Stimulated activated CD4-positive, alpha-beta T cell treated with anti-CD3 and anti-CD28 coated beads, Interleukin-2, amount 100 ng/mL, for 24 hours (primary cell): ENCODE measurements at places on chromosomes 7 and 10.

GRCh38 chr7:89927762-89928161, 226.5 kb upstream of the STEAP1 start:
- DNase-seq, result no peak

GRCh38 chr10:114767986-114768821, 53.4 kb upstream of the FHIP2A start:
- no peak for DNase-seq

- DNase-seq, result no peak
These were observed 656.6 kb downstream of the INHBA start for GRCh38 chr7:41046221-41046761.

GRCh38 chr10:79181698-79182521, 113.1 kb downstream of the ZMIZ1 start:
- no peak for DNase-seq

DNA sequence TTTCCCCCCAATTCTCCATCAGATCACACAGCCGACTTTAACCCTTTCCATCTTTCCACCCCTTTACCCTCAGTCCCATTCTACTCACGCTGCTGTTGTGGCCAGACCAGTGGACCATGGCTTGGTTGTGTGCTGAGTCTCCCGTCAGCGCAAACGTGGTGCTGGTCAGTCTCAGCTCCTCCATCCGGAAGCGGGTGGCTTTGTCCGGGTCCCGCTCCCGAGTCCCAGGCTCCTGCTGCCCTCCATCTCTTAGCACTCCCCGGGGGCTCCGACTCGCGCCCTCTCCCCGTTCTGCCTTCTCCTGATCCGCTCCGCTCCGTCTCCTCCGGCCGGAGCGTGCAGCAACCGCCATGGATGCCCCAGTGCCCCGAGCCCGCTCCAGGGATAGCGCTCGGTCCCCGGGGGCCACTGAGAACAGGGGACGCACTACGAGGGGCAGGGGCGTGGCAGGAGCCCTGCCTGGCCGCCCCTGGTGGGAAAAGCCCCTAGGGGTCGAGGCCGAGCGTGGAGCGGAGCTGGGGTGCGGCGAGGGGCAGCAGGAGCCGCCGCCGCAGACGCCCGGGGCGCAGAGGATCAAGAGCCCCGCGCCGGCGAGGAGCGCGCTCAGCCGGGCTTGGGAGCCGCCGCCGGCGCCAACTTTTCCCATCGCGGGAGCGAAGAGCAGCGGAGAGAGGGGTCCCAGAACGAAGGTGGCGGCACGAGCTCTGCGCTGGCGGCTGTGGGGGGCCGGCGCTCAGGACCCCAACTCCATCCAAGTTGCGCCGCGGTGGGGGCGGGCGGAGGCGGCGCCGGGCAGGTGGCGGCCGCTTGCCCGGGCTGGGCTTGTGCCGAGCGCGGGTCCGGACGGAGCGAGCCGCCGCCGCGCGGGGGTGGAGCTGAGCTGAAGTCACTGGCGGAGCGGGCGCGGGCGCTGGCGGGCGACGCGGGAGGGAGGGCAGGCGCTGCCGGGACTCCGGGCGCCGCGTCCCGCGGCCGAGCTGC, at the start of gene SORCS1:
SORCS1 (minus strand) TSS at position 826 of the 981 bp plus-strand sequence.
- no peak for DNase-seq

- no peak for DNase-seq
These were observed 5.1 kb downstream of the SFXN3 start for GRCh38 chr10:101035916-101036702.

GRCh38 chr7:32158076-32158475, 87.9 kb upstream of the PDE1C start:
- DNase-seq, result no peak

DNA sequence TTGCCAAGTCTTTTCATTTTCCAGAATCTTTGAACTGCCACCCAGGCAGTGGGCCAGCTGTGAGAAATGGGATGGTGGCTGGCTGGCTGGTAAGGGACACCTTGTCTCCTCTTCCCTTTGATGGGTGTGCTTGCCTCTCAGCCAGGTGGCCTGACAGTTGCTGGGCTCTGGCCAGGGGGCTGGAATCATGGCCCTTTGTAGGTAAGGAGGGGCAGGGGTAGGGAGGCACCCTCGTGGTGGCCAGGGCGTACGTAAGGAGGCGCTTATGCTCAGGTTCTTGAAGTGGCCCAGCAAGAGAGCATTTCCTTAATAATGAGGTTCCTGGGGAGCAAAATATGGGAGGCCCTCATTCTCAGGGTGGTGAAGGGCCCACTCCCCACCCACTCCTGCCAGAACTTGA, 33.0 kb upstream of the GOLGA7B start:
- no peak for DNase-seq

GRCh38 chr7:24843821-24844434, 86.7 kb upstream of the GSDME start:
- no peak for DNase-seq

- DNase-seq, result no peak
These were observed 5.3 kb downstream of the SH3PXD2A start for GRCh38 chr10:103849880-103850571.

- no peak for DNase-seq
These were observed 10.1 kb downstream of the RASGEF1A start for GRCh38 chr10:43256531-43257346.

DNA sequence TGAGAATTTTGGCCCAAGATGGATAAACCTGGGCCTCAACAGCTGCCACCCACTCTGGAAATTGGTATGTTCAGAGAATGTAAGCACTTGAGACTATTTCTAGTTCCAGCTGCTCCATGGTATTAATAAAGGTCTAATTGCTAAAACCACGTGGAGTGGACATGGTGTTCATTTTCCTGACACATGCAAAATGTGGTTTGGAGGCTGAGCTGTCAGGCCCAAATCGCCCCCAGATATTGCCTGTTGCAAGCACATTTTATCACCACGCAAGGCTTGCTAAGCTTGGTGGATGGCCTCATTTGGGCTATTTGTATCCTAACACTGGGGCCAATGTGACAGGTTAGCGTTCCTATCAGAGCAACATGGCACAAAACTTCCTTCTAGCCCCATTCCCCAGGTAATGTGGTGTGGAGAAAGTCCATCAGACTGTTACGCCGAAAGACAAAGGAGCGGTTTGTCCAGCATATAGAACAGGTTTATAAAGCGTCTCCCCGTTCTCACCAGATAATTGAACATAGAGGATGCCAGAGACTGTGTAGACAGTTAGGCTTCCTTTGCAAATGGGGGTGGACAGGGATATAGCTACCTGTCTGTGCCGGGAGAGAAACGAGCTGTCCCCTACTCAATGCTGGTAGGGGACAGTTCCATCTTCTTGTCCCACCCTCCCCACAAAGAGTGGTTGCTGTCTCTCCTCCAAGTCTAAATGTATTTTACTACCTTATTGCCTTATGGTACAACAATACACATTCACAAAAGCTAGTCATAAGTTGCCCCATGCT, 78.0 kb upstream of the ANKRD1 start:
- DNase-seq, result no peak

DNA sequence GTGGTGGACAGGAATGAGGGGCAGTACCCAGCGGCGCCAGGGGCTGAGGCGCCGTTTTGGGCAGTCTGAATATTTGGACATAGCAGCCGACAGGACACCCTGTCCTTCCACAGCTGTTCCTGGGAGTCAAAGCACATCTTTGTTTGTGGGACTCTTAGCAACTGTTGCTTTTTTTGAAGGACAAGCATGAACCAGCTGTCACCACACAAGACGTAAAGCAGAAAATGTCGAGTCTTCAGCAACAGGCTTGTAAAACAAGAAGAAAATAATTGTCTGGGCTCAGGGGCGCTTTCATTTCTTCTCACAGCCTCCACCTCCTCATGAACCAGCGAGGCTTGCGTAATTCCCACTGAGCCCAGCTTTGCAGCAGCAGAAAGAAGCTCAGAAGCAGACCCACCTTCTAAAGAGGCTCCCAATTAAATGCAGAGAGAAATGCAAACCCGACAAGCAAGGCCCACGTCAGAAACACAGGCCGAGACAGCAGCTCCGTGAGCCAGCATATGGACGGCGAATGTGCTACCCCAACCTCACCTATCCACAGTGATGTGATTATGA, 68.9 kb upstream of the DNAAF5 start:
- no peak for DNase-seq

DNA sequence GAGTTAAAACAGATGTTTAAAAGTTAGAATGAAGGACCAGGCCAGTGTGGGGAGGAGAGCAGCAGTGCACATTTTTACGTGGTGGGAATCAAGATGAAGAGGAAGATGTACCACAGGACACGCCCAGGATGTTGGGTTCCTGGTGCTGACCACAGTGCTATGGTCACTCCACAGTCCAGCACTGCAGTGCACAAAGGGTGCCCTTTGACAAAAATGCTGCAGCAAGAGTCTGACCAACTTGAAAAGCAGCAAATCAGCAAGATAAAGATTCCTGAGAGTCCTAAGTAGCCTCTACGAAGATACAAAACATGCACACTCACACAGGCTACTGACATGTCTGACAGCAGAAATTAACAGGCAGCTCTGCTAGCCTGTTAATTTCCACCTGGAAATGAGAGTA, 107.1 kb downstream of the PIP4K2A start:
- no peak for DNase-seq

- no peak for DNase-seq
These were observed 80.0 kb upstream of the INSIG1 start for GRCh38 chr7:155217634-155218033.

- no peak for DNase-seq
These were observed 22.2 kb downstream of the TYW1B start for GRCh38 chr7:72805526-72806494.

DNA sequence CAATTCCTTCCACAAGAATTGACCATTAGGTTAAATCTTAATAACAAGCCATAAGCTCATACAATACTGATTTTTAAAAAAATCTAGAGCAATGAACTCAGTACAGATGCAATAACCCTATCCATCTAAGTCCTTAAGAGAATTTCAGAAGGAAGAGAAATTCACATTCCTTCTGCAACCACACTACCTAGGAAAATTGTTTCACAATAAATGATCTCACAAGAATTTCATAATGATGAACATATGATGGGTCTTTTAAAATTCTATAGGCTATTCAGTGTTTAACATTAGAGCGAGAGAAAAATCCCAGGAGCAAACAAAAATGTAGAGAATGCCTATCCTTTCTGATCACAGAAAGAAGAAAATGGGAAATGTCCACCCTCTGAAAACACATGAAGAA, 70.0 kb upstream of the MAGI2 start:
- DNase-seq, result no peak

DNA sequence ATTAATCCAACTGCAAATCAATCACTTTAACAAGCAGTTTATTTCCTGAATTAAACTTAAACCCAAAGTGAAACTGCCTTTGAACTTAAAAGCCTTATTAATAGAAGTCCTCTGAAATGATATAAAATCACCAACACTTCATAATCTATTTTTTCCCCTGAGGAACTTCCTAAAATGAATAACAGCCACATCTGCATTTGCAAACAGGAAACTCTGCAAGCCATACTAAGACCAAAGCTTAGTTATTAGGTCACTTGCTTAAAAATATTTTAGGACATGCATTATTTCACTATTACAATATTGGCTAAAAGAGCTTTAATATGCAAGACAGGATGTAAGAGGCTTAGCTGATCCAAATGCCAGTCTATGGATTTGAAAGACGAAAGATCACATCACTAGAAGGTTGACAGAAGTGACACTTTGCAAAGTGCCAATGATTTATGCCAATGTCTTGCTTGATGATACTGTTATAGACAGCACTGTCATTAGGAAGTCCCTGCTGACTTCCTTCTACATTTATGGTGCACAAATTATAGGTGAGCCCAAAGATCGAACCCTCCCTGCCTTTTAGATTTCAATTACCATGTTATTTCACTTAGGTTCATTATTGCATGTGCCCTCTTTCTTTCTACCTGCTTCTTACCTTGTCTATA, 99.9 kb upstream of the SKAP2 start:
- no peak for DNase-seq

DNA sequence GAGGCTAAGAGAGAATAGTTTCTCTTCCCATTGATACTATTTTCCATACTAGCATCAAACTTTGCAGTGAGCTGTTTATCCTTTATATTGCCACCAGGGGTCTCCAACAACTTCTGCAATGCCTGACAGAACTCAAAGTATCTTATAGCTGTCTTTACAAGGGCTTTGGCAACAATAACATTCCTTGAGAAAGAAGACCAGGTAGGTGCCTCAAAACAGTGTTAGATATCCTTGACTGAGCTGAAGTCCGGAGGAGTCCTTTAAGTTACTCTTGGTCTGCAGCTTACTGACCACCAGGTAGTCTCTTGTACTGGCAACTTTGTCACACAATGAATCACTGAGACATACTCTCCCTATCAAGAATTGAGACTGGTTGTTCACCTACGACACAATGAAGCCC, 30.0 kb upstream of the TES start:
- DNase-seq, result no peak

- no peak for DNase-seq
These were observed 230.7 kb downstream of the KCNMA1 start for GRCh38 chr10:77406764-77407430.

DNA sequence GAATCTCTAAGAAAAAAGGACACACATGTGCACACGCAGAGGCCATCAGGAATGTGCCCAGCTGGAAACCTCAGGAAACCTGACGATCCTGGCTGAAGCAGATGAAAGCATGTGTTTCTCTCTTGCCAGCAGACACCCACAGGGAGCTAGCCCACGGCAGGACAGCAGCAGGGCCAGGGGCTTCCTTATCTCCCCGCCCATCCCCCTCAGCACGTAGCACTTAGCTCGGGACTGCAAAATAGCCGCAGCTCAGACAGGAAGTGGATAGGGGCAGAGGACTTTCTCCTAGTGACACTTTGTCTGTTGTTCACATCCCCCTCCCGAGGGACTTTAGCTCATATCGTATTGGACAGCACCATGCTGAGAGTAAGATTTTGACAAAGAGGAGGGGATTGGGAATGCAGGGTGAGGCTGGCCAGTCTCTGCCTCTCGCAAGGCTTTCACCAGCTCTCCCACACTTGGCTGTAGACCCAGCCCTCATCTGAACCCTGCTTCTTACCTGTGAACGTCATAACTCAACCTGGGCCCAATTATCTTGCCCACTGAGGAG, 63.8 kb downstream of the MKI67 start:
- DNase-seq, result no peak

- no peak for DNase-seq
These were observed 984.6 kb upstream of the KCND2 start for GRCh38 chr7:119288416-119288815.

DNA sequence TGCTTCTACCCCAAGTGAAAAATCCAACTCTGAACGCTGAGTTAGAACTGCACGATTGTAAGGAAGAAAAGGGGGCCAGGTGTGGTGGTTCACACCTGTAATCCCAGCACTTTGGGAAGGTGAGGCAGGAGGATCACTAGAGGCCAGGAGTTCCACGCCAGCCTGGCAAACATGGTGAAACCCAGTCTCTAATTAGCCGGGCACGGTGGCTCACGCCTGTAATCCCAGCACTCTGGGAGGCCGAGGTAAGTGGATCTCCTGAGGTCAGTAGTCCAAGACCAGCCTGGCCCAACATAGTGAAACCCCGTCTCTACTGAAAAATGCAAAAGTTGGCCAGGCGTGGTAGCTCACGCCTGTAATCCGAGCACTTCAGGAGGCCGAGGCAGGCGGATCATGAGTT, 9.0 kb downstream of the GUSB start:
- no peak for DNase-seq

GRCh38 chr10:75211007-75211691, 553 bp downstream of the VDAC2 start:
- peak; percentile 34 for DNase-seq
